HTR-8/SVneo (cell line): ENCODE measurements at places on chromosomes 12 and 14.

DNA sequence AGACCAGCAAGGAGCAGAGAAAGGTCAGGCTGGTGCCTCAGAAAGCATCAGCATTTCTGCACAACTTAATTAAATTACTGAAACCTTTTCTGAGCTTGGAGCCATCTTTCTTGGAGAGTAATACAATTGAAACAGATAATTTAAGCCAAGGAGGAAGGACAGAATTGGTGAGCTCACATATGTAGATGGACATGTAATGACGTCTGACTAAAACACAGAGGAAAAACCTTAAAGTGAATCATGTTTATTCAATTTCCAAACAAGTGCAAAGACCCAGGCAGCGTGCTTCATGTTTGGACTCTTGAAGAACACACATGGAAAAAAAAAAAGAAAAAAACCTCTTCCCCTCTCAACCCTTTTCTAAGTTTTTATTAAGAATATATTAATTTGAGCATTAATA, 19.0 kb downstream of the SUSD6 start:
- DNase-seq = no peak

DNA sequence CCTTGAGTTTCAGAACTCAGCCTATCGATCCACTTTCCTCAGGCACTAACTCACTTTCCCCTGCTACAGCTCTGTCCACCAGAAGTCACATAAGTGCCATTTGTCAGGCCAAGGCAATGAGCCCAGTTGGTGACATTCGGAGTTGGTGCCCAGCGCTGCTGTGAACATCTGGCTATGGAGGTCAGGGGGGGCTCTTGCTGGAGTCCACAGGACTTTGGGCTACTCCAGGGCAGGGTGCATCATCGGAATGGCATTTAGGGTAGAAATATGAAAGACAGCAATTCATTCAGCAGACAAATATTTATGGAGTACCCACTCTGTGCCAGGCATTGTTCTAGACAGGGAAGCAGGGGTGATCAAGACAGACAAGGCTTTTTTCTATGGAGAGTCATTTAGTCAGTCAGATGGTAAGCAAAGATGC, 1.5 kb upstream of the PPP1CC start:
- peak; percentile 65 for DNase-seq

DNA sequence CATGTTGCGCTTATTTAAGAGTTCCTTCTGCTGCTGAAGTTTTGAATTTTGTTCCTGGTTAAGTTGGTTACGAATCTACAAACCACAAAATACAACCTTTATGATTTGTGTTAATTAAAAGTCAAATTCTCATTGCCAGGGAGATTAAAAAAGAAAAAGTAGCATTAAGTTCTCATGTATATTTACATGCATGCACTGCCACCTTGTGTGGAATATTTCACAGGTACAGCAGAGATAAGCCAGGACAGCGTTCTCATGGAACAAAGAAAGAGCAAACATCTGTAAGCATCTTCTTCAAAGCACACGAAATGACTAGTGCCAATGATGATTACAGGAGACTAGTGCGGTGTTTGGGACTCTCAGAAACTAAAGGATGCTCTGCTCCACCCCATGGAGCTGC, 34.2 kb downstream of the ZFYVE21 start:
- DNase-seq = no peak

DNA sequence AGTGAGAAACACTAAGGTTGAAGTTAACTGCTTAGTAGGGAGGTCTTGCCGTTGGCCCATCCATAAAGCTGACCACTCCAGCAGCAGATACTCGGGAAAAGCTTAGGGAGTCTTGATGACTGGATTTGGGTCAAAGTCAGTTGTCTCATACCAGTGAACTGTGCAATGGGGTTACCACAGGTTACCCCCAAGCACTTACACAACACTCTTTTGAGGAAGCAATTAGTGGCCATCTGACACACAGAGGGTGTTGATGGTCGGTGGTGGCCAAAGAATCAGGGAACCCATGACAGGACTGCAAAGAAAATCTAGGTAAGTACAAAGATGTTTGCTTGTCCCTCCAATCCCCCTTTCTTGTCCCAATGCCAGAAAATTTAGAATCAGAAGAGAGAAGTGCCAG, 410.2 kb downstream of the APAF1 start:
- no peak for DNase-seq

- DNase-seq = no peak
These were observed 95.8 kb downstream of the TMTC3 start for GRCh38 chr12:88237954-88238353.

GRCh38 chr12:53578783-53579182, 47.4 kb downstream of the ATF7 start:
- no peak for DNase-seq

GRCh38 chr12:105226219-105226618, 9.8 kb downstream of the APPL2 start:
- peak; percentile 38 for DNase-seq

- no peak for DNase-seq
These were observed 271.4 kb downstream of the RASSF9 start for GRCh38 chr12:85564786-85565185.

- peak; percentile 31 for DNase-seq
These were observed 357.1 kb upstream of the MGAT4C start for GRCh38 chr12:86613311-86613710.

DNA sequence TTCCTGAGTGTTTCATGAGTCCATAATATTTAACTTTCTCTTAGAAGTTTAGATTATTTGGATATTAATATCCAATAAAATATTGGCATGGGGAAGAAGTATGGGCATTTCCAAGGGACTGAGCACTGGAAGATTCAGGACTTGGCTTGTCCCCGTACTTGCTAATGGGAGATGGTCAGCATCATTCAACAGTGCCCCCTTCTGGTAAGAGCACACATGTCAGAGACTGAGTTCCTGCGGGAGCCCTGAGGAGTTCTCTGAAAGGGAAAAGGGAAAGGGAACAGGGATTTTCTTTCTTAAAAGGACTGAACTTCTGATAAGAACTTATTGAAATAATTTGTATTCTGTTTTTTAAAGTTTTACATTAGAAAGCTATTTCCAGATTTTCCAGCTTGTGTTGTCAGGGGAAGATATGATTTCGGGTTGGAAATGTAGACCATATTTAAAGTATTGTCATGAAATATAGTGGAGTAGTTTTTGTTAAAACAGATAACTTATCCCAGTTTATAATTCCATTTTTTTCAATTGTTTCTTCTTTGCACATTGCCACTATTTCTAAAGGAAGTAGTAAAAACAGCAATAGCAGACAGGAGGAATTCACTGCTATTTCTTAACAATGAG, 59.8 kb upstream of the C12orf71 start:
- peak; percentile 85 for DNase-seq

GRCh38 chr14:33642080-33642479, 308.8 kb downstream of the EGLN3 start:
- no peak for DNase-seq

GRCh38 chr12:91819132-91819447, 326.6 kb downstream of the BTG1 start:
- DNase-seq = no peak

DNA sequence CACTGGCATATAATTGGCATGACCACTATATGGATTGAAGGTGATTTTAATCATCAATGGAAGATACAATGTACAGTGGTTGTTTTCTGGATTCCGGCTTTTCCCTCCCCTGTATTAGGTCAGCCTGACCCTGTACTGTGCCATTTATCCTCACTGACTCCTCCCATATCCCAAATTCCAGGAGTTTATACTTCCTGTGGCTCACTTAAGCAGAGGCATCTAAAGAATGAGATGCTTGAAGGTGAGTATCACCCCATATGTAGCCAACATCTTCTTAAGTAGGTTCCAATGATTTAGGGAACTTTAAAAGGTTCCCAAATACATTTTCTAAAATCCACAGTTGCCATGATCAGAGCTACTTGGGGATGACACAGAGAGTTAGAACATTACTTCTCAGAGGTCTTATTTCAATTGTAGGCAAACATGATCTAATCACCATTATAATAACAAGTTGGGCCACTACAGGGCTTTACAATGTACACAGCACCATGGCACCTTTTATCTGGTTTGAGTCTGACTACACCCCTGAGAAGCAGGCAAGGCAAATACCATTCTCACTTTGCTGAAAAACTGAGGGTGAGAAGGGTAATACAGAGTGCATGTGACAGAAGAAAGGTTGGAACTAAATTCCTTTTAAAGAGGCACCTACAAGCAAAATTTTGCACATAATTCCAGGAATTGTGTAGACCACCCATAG, 212.3 kb upstream of the GARIN6 start:
- no peak for DNase-seq

- no peak for DNase-seq
These were observed 58.7 kb upstream of the OR10AD1 start for GRCh38 chr12:48261773-48262172.

- no peak for DNase-seq
These were observed 23.9 kb upstream of the ATP2B1 start for GRCh38 chr12:89732522-89732921.

DNA sequence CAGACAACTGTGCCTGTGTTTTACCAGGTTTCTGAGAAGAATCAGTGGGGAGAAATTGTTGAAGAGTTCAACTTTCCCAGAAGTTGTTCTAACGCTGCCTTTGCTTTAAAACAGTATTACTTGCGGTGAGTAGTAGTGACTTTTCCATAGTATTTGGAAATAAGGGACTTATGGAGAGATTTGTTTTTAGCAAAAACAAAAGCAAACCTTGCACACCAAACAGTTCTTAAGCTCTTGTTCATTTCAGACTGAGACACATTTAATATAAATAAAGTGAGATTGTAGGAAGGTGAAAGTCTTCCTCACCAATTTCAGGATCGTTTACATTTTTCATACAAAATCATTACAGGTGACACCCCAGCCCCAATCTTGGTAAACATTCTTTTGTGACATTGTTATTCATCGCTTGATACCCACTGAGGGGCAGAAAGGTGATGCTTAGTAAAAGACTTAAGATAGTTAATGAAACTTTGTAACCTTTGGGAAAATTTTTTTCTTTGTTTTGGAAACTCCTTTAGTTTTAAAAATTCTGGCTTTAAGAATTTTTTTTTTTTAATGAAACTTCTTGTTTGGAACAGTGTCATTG, 1.8 kb downstream of the ARID2 start:
- no peak for DNase-seq

DNA sequence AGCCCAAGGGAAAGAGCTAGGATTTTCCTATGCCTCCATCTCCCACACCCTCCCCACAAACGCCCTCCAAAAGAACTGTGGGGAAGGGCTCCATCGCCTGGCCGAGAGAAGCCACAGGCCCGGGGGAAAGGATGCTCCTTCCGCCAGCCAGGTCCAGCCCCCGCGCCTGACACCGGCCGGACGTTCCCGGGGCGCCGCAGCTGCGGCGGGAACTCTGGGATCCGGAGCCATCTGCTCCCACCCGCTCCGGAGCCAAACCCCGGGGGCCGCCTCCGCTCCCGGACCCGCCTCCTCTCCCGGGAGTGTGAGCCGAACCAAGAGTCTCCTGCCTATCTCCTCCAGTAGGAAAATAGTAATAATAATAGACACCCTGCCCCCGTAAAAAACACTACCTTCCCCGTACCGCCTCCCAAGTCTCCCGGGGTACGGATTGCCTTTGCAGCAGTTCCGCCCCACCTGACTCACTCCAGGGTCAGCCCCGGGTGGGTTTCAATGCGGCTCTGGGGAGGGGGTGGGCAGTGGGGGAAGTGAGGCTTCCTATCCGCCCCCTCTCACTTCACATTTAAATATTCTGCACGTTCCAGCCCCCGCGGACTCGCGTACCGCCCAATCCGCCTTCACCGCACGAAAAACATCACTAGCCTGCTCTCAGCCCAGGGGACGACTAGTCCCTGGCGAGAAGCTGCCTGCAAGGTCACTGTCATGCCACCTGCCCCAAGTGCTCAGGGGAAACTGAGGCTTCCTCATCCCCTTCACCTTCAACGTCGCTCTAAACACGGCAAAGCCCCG, 2.4 kb downstream of the AGAP2 start:
- peak; percentile 56 for DNase-seq

DNA sequence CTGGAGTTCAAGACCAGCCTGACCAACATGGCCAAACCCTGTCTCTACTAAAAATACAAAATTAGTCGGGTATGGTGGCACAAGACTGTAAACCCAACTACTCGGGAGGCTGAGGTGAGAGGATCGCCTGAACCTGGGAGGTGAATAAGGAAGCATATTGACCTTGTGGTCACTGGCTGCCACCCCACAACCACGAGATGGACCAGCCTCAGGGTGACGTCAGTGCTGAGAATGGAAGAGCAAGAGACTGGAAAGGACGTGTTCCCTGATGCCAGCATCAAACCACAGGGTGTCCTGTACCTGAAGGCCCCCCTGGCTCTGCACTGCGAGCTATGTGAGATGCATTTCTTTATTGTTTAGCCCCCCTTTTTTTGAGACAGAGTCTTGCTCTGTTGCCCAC, 45.9 kb upstream of the BDKRB2 start:
- no peak for DNase-seq

DNA sequence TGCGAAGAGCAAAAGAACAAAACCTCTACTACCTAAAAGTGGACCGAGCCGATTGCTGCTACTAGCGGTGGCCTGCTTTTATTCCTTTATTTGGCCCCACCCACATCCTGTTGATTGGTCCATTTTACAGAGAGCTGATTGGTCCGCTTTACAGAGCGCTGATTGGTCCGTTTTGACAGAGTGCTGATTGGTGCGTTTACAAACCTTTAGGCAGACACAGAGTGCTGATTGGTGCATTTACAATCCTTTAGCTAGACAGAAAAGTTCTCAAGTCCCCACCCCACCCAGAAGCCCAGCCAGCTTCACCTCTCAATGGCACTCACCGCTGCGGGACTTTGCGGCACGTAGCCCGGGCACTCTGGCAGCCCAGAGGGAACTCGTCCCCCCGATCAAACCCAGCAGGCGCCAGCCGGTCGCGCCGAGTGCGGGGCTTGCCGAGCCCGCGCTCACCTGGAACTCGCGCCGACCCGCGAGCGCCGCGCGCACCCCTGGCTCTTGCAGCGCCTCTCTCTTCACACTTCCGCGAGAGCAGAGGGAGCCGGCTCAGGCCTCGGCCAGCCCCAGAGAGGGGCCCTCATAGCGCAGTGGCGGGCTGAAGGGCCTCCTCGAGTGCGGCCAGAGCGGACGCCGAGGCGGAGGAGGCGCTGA, 8.7 kb upstream of the FGD4 start:
- DNase-seq = no peak

DNA sequence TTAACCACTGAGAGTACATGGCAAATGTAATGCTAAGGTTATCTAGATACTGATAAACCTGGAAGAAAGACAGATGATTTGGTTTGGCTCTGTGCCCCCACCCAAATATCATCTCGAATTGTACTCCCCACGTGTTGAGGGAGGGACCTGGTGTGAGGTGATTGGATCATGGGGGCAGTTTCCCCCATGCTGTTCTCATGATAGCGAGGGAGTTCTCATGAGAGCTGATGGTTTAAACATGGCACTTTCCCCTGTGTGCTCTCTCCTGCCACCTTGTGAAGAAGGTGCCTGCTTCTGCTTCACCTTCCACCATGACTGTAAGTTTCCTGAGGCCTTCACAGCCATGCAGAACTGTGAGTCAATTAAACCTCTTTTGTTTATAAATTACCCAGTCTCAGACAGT, 14.2 kb downstream of the NOXRED1 start:
- DNase-seq = no peak
